ENCODE measurements at places on chromosomes 1 and 21. TPM values are rescaled to one million over a fixed set of nuclear protein-coding genes. Genes with fewer than 3 reads are reported as not detected.

- no peak overlapping the region for H3K27ac ChIP-seq
- H3K27me3 ChIP-seq: no peaks in the 10 kb centered on the region
- no peak overlapping the region for H3K4me3 ChIP-seq
- H3K36me3 ChIP-seq: peaks cover 64% of the 10 kb centered on the region
- DNase-seq: no peak
These were observed 29.9 kb downstream of the FUBP1 start for GRCh38 chr1:77948841-77949424.

DNA sequence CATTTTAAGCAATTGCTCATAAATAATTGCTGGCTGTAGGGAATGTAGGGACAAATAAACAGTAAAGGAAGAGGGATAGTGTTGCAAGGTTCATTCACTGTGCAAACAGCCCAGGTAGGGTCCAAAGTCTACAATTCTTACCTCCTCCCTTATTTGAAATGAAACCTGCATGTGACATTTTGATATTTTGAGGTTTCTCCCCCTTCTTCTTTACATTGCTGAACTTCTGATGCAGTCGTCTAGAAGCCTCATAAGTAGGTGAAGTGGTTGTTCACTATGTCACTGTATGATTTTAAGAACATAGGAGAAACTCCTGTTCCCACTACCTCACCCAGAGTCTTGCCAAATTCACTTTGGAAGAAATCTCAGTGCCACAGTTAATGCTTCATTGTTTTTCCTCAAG lies 16.1 kb downstream of the F5 start:
- DNase-seq: no peak
- H3K4me3 ChIP-seq: no peak overlapping the region
- H3K36me3 ChIP-seq: no peaks in the 10 kb centered on the region
- no peaks in the 10 kb centered on the region for H3K4me1 ChIP-seq
- H3K27ac ChIP-seq: no peak overlapping the region
- H3K27me3 ChIP-seq: no peaks in the 10 kb centered on the region

- no peak overlapping the region for H3K27ac ChIP-seq
- no peaks in the 10 kb centered on the region for H3K4me1 ChIP-seq
- no peak overlapping the region for H3K4me3 ChIP-seq
- no peak for DNase-seq
These were observed 38.7 kb upstream of the BATF3 start for GRCh38 chr1:212738330-212738729.

DNA sequence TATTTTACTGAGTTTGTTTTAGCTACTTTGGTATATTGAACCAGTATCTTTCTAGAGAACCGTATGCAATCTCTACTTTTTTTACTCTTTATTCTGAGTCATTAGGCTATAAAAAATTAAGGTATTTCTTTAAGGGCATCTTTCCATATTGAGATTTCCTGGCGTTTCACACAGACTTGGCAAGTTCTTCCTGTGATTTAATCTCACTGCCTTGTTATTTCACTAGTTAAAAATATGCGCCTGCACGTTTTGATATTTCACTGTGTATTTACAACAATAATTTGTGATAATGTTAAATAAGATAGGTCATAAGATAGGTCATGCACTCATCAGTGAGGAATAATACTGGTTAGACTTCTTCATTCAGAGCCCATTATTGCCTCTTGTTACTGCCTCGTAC lies 16.2 kb upstream of the CR1L start:
- H3K27me3 ChIP-seq: no peaks in the 10 kb centered on the region
- H3K36me3 ChIP-seq: no peaks in the 10 kb centered on the region
- no peak for DNase-seq
- H3K4me1 ChIP-seq: no peaks in the 10 kb centered on the region
- no peak overlapping the region for H3K4me3 ChIP-seq

Gene GNG4
- total RNA-seq: 3.4 TPM

Data from adrenal gland (tissue), 19 donors.